Gastrocnemius medialis (tissue), 4 donors: ENCODE measurements at places on chromosomes 11 and 22.

- peaks cover 10% of the 10 kb centered on the region for H3K36me3 ChIP-seq
- no peak for DNase-seq
- H3K27ac ChIP-seq: peak overlapping the region; percentile 93
- peak overlapping the region; percentile 99 for H3K4me3 ChIP-seq
Observed at GRCh38 chr11:27505781-27506180, 788 bp downstream of the LIN7C start.

- H3K27me3 ChIP-seq: no peaks in the 10 kb centered on the region
- H3K36me3 ChIP-seq: no peaks in the 10 kb centered on the region
- peaks cover 48% of the 10 kb centered on the region for H3K4me1 ChIP-seq
- no peak overlapping the region for H3K27ac ChIP-seq
Observed at GRCh38 chr11:68828957-68829356, 12.8 kb downstream of the CPT1A start.

- no peaks in the 10 kb centered on the region for H3K36me3 ChIP-seq
- no peak for DNase-seq
- peak overlapping the region; percentile 83 for H3K27ac ChIP-seq
- peak overlapping the region; percentile 48 for H3K4me3 ChIP-seq
Observed at GRCh38 chr11:107713009-107713408, 1.2 kb upstream of the SLN start.

- no peaks in the 10 kb centered on the region for H3K36me3 ChIP-seq
- H3K27me3 ChIP-seq: no peaks in the 10 kb centered on the region
- no peak overlapping the region for H3K27ac ChIP-seq
- H3K4me1 ChIP-seq: no peaks in the 10 kb centered on the region
Observed at GRCh38 chr11:80943226-80943625, 1502.4 kb upstream of the TENM4 start.

DNA sequence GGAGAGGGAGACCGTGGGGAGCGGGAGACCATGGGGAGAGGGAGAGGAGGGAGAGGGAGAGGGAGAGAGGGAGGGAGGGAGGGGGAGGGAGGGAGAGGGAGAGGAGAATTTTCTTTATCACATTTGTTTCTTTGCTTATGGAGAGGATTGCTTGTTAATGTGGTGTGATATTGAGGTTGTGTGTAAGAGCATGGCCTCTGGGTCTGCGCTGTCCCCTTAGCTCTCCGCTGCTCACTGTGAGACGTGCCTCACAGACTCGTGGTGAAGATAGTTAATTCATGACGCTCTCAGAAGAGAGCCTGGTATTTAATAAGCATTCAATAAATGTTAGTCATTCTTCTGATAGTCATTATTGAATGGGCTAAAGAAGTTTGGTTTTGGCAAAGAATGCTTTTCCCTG, 26.2 kb downstream of the PPFIA1 start:
- no peaks in the 10 kb centered on the region for H3K27me3 ChIP-seq
- no peak overlapping the region for H3K27ac ChIP-seq
- H3K4me1 ChIP-seq: peaks cover 4% of the 10 kb centered on the region
- no peak overlapping the region for H3K4me3 ChIP-seq
- peaks cover 12% of the 10 kb centered on the region for H3K36me3 ChIP-seq

DNA sequence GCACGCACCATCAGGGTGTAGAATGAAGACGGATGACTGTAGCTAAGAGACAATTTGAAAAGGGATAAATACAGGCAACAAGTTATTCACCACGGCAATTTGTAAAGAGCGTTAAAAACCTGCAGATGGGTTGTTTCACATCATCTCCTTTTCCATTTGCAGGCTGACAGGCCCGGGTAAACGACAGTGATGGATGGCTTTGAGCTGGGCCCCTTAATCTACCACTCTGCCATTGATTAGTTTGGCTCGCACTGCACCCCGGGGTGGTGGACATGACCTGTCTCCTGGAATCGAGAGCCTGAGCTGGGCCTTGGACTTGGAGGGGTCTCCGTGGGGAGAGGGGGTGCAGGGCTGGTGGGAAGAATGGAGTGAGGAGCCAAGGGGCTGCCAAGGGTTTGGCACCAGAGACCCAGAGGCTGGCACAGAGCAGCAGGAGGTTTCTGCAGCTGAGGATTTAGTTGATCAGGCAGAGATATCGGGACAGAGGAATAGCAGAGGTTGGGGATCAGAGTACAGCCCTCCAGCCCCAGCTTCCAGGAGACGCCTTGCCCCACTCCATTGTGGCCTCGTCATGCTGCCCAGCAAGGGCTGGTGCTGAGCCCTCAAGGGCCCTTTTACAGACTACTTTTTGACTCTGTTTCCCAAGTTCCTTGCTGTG, 110.6 kb upstream of the NECTIN1 start:
- no peaks in the 10 kb centered on the region for H3K4me1 ChIP-seq
- no peak for DNase-seq
- no peaks in the 10 kb centered on the region for H3K27me3 ChIP-seq
- no peak overlapping the region for H3K4me3 ChIP-seq

GRCh38 chr22:42142771-42143461, 12.3 kb upstream of the CYP2D6 start:
- DNase-seq: no peak
- no peaks in the 10 kb centered on the region for H3K36me3 ChIP-seq
- H3K4me1 ChIP-seq: no peaks in the 10 kb centered on the region
- H3K27me3 ChIP-seq: no peaks in the 10 kb centered on the region
- H3K27ac ChIP-seq: no peak overlapping the region

GRCh38 chr11:46370253-46370652, 11.2 kb upstream of the MDK start:
- no peak overlapping the region for H3K27ac ChIP-seq
- peaks cover 21% of the 10 kb centered on the region for H3K4me1 ChIP-seq
- no peaks in the 10 kb centered on the region for H3K27me3 ChIP-seq

- H3K4me1 ChIP-seq: no peaks in the 10 kb centered on the region
- no peak overlapping the region for H3K27ac ChIP-seq
- H3K36me3 ChIP-seq: no peaks in the 10 kb centered on the region
- DNase-seq: no peak
- no peak overlapping the region for H3K4me3 ChIP-seq
Observed at GRCh38 chr11:10914050-10914449, 56.2 kb upstream of the ZBED5 start.

GRCh38 chr22:23045461-23045860, 24.9 kb upstream of the GNAZ start:
- no peaks in the 10 kb centered on the region for H3K27me3 ChIP-seq
- no peak overlapping the region for H3K4me3 ChIP-seq
- DNase-seq: no peak
- no peaks in the 10 kb centered on the region for H3K4me1 ChIP-seq
- H3K36me3 ChIP-seq: no peaks in the 10 kb centered on the region

DNA sequence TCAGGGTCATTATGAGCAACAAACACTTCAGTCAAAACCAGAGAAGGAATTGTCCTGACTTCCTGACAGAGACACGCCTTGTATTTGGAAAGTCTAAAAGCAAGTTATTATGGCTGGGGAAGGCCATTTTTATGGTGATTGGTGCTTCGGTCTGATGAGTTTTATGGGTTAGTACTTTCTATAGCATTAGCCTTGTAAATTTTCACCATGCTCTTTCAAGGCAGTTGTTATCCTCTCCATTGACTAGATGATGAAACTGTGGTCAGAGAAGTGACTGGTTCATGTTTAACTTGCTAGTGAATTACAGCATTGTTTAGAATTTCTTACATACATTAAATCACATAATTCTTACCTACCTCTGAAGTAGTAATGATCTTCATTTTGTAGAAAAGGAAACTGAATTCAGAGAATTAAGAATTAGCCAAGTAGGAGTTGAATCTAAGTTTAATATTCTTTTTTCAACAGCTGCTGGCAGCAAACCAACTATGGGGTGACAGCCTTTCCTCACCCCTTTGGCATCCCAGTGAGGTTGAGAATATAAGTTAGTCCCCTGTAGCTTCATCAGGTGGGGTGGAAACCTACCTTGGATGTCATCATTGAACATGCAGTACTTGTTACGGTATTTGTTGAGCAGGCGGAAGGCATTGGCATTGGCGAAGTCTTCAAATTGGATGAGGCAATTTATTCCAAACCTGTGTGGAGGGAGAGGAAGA, 90.0 kb downstream of the CCDC81 start:
- H3K4me3 ChIP-seq: no peak overlapping the region
- DNase-seq: no peak
- H3K27ac ChIP-seq: no peak overlapping the region
- peaks cover 17% of the 10 kb centered on the region for H3K4me1 ChIP-seq

GRCh38 chr22:49734390-49734789, 93.3 kb downstream of the BRD1 start:
- H3K27me3 ChIP-seq: peaks cover 12% of the 10 kb centered on the region
- no peak overlapping the region for H3K27ac ChIP-seq
- no peak overlapping the region for H3K4me3 ChIP-seq
- DNase-seq: no peak
- H3K36me3 ChIP-seq: no peaks in the 10 kb centered on the region
- H3K4me1 ChIP-seq: no peaks in the 10 kb centered on the region

DNA sequence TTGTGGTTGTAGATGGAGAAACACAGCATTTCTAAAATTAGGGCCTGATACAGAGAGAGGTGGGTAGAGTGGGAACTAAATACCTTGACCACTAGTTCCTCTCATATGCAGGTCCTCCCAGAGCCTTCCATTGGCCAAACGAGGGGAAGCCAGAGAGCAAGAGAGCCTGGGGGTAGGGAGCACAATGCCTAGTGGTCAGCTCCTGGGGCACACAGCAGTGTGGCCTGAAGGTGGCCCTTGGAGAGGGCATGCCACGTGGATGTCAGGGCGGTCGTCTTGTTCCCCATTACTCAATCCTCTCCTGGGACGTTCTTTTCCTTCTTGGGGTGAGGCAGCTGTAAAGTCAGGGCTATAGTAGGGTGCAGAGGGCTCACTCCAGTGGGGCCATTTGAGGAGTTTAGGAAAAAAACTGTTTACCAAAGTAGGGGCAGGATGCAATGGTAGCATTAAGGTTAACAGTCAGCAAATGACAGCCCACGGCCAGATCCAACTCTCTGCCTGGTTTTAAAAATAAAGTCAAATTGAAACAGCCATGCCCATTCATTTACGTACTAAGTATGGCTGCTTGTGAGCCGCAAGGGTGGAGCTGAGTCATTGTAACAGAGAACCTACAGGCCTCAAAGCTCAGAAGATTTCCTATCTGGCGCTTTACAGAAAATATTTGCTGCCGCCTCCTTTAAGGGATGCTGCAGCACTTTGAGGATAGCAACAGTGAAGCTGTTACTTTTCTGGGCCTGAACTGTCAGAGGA, 7.6 kb downstream of the MYO18B start:
- peaks cover 88% of the 10 kb centered on the region for H3K4me1 ChIP-seq
- DNase-seq: no peak
- H3K27ac ChIP-seq: peak overlapping the region; percentile 99
- H3K4me3 ChIP-seq: peak overlapping the region; percentile 27

GRCh38 chr11:84097186-84097585, 811.0 kb upstream of the CCDC90B start:
- H3K27me3 ChIP-seq: no peaks in the 10 kb centered on the region
- H3K36me3 ChIP-seq: no peaks in the 10 kb centered on the region
- H3K4me3 ChIP-seq: no peak overlapping the region
- no peaks in the 10 kb centered on the region for H3K4me1 ChIP-seq
- no peak for DNase-seq

- no peak for DNase-seq
- no peaks in the 10 kb centered on the region for H3K4me1 ChIP-seq
- H3K4me3 ChIP-seq: no peak overlapping the region
- H3K36me3 ChIP-seq: no peaks in the 10 kb centered on the region
- no peaks in the 10 kb centered on the region for H3K27me3 ChIP-seq
Observed at GRCh38 chr11:107043242-107044006, 25.1 kb upstream of the GUCY1A2 start.
